ENCODE measurements at places on chromosomes 7 and 10. TPM values are rescaled to one million over a fixed set of nuclear protein-coding genes. Genes with fewer than 3 reads are reported as not detected.

AS3MT gene
- total RNA-seq, result 14.8 TPM

DNA sequence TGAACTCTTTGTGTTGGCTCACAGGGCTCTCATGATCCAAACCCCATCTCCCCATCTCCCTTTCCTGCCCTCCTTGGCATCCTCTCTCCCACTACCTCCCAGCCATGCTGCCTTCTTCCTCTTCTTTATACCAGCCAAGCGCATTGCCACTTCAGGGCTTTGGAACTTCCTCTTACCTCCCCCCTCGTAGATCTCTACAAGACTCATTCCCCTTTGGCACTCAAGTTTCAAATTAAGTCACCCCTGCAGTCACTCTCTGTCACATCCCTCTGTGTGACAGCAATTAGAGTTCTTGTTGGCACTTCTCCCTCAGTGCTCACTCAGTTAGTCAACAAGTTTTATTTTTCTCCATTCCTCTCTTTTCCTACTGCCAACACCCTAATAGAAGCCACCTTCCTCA, 20.8 kb upstream of the NRP1 start:
- H3K4me1 ChIP-seq, result peaks cover 16% of the 10 kb centered on the region
- no peak overlapping the region for H3K27ac ChIP-seq
- H3K36me3 ChIP-seq, result no peaks in the 10 kb centered on the region
- DNase-seq, result no peak
- H3K4me3 ChIP-seq, result no peak overlapping the region

- H3K36me3 ChIP-seq, result no peaks in the 10 kb centered on the region
- no peak for DNase-seq
- H3K27ac ChIP-seq, result no peak overlapping the region
- peaks cover 20% of the 10 kb centered on the region for H3K4me1 ChIP-seq
Observed at GRCh38 chr10:68111584-68111983, 2.3 kb downstream of the MYPN start.

CYP3A7 gene
- total RNA-seq, result not detected

GRCh38 chr7:52705768-52706167, 329.7 kb upstream of the POM121L12 start:
- DNase-seq, result no peak
- H3K36me3 ChIP-seq, result no peaks in the 10 kb centered on the region
- peaks cover 4% of the 10 kb centered on the region for H3K27me3 ChIP-seq
- H3K27ac ChIP-seq, result no peak overlapping the region
- no peak overlapping the region for H3K4me3 ChIP-seq
- H3K4me1 ChIP-seq, result no peaks in the 10 kb centered on the region

DNA sequence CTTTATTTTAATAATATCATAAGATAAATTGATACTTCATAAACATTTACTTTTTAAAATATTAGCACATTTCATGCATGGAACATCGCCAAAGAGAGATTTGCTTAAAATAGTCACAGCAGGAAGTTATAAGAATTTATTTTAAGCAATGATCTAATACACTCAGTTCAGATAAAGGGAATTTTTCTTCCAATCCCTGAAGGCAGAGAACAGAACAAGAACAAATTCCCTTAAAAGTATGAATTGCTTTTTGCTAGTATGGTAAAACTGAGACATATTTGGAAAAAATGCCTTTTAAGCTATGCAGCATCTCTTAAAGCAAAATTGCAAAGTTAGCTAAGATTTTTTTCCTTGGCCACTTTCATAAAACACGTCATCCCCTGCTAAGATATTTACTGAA, 91.0 kb downstream of the SEMA3D start:
- H3K36me3 ChIP-seq, result 0 out of 2 replicates have a peak, but pooled peaks cover 2% of the 10 kb centered on the region
- 0 out of 2 replicates have a peak, but pooled peaks cover 3% of the 10 kb centered on the region for H3K4me1 ChIP-seq
- H3K27ac ChIP-seq, result no peak overlapping the region
- H3K27me3 ChIP-seq, result no peaks in the 10 kb centered on the region
- no peak for DNase-seq

DNA sequence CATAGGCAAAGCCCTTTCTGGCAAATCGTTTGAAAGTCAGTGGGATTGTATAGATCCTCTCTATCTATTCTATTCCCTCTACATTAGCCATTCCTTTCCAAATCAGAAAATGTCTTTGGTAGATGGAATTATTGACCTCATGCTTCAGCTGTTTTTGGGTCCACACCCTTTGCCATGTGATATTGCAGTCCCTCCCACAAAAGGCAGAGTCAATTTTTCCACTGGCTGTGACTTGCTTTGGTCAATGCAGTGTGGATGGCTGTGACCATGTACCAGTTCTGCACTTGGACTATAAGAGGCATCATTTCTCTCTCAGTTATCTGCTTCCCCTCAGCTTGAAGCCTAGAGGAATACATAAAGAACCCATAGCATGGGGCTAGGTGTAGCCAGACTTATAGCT, 332.9 kb downstream of the PTEN start:
- no peaks in the 10 kb centered on the region for H3K4me1 ChIP-seq
- DNase-seq, result no peak
- H3K36me3 ChIP-seq, result no peaks in the 10 kb centered on the region
- no peak overlapping the region for H3K4me3 ChIP-seq
- no peak overlapping the region for H3K27ac ChIP-seq
- H3K27me3 ChIP-seq, result no peaks in the 10 kb centered on the region

DNA sequence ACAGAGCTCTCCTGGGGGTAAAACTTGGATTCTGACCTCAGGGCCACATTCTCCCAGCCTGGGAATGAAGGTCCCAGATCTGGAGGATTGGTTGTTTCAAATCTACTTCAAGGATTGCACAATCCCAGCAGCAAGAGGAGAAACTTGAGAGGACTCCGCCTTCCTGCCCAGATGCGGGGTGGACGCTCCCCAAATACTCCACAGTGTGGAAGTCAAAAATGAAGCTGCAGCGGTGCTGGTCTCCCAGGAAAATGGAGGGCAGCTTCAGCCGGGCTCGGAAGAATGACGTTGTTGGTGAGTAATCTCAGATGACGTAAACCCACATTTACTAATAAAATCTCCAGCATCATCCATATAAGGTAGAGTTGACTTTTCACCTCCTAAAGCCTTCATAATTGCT, 31.5 kb upstream of the PPP2R2D start:
- H3K27me3 ChIP-seq, result no peaks in the 10 kb centered on the region
- no peaks in the 10 kb centered on the region for H3K4me1 ChIP-seq
- H3K4me3 ChIP-seq, result no peak overlapping the region
- no peak overlapping the region for H3K27ac ChIP-seq
- DNase-seq, result no peak

- H3K36me3 ChIP-seq, result no peaks in the 10 kb centered on the region
- H3K4me3 ChIP-seq, result no peak overlapping the region
- no peaks in the 10 kb centered on the region for H3K27me3 ChIP-seq
- DNase-seq, result no peak
- H3K27ac ChIP-seq, result no peak overlapping the region
Observed at GRCh38 chr7:111866787-111867186, 304.5 kb upstream of the IMMP2L start.

LRIT1 gene
- total RNA-seq, result not detected

GIMAP4 gene
- total RNA-seq, result not detected

ZNF804B gene
- total RNA-seq, result 0.04 TPM

POLR2J2 gene
- total RNA-seq, result 1.6 TPM

DNA sequence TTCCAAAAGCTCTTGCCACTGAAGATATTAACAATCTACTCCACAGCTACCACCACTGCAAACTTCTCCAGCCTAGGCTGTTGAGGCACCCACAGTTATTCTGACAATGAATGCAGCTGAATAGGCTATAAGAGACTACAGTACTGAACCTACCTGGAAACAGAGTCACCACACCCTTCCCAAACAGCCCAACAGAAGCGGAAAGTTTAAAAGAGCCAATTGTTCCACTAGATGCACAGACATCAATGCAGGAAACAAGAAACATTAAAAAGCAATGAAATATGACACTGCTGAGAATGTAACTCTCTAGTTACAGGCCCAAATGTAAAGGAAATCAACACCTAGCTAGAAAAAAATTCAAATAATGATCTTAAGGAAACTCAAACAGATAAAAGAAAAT, 64.5 kb upstream of the PLA2G12B start:
- H3K36me3 ChIP-seq, result peaks cover 53% of the 10 kb centered on the region

ASB13 gene
- 1.3 TPM for total RNA-seq

DNA sequence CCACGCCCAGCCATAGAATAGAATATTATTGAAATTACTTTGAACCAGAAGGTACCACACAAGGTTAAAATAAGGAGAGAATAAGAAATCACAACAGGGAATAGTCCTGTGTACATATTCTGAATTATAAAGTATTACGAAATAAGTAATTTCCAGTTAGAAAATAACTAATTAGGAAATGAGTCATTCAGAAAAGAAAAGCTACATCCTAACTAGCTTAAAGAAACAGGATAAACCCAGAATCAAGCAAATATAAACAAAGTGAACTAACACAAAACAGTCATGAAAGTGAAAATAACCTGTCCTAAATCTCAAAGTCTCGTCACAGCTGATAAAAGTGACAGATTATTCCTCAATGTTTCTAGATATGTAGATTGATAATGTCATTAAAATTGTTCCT, 74.8 kb upstream of the NEBL start:
- no peaks in the 10 kb centered on the region for H3K4me1 ChIP-seq
- DNase-seq, result no peak
- no peak overlapping the region for H3K27ac ChIP-seq
- H3K4me3 ChIP-seq, result no peak overlapping the region
- no peaks in the 10 kb centered on the region for H3K27me3 ChIP-seq

GRB10 gene
- total RNA-seq, result 0.58 TPM

POM121C gene
- total RNA-seq, result 18.5 TPM

DNA sequence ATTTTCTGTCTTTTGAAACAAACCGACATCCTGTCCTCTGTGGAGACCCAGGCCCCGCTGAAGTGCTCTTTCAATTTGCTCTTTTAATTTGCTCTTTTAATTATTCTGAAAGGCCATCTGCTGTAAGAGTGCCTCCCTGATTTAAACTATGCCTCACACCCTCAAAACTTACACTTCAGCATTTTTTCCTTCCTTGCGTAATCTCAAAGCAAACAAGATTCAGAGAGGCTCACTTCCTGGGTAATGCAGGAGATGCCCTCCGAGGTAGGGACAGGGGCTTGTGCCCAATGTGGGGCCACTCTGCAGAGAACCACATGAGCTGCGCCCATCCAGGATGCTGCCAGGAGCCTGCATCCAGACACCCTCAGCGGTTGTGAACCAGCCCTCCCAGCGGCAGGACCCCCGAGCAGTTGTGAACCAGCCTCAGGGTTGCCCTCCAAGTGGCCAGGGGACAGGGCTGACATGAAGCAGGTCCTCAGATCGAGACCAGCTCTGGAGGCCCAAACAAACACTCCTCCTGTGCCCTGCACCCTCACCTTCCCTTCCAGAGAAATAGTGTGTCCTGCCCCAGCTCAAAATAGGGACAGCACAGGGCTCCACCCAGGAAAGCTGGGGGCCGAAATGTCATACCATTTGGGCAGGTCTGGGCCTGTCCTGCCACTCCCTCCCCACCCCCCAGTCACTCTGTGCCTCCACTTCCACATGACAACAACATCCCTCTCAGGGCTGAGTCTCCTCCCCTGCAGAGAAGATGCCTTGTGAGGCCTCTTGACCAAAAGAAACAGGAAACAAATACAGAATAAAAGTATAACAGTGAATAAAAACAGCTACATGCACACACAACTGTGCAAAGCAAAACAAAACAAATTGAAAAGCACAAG, 190.4 kb downstream of the PTPRN2 start:
- H3K27ac ChIP-seq, result no peak overlapping the region
- H3K4me1 ChIP-seq, result no peaks in the 10 kb centered on the region
- no peak for DNase-seq
- H3K36me3 ChIP-seq, result no peaks in the 10 kb centered on the region
- H3K4me3 ChIP-seq, result no peak overlapping the region

GRCh38 chr10:96860631-96861277, 28.7 kb downstream of the LCOR start:
- peaks cover 30% of the 10 kb centered on the region for H3K4me1 ChIP-seq
- no peaks in the 10 kb centered on the region for H3K27me3 ChIP-seq
- no peak overlapping the region for H3K4me3 ChIP-seq

DNA sequence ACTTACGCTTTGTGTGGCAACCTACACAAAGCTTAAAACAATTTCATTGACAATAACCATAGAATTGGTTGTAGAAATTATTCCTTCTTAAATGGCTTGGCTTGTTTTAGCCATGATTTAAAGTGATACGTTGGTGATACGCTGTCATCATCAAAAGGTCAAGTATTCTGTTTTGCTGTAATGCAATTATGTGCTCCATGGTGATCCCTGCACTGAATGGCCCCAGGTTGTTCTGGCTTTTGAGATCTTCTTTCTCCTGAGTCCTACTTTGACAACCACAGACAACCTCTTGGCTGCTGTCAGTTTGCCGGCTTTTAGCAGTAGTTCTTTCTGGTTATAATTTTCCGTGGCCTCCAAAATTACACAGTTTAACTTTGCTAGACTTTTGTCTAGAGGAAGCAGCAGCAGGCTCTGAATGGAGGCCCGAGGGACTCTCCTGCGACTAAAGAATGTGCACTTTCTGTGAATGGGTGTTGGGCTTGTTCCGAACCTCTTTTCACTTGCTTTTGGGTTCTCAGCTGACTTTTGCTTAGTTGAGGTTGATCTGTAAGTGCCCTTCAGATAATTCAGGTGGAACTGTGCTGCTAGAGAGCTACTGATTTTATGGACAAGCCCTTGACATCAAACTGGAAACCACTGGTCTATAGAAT, 104.7 kb downstream of the TMEM178B start:
- no peaks in the 10 kb centered on the region for H3K4me1 ChIP-seq
- no peak overlapping the region for H3K27ac ChIP-seq
- no peak overlapping the region for H3K4me3 ChIP-seq
- DNase-seq, result no peak
- H3K36me3 ChIP-seq, result no peaks in the 10 kb centered on the region

DNA sequence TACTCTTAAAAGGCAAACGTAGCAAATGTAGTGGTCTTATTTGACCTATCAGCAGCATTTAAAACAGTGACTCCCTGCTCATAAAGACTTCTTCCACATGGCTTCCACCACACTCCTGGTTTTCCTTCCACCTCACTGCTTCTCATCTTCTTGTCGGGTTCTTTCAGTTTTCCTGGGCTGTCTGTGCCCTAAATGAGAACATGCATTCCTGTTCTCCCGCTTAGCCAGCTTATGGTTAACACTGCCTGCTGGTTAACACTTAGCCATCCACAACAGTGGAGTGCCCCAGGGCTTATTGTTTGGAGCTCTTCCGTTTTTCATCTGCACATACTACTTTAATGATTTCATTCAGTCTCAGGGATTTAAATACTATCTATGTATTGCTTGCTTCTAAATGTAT, 34.3 kb upstream of the EXOC6 start:
- no peaks in the 10 kb centered on the region for H3K27me3 ChIP-seq
- no peaks in the 10 kb centered on the region for H3K4me1 ChIP-seq
- no peak overlapping the region for H3K27ac ChIP-seq
- no peaks in the 10 kb centered on the region for H3K36me3 ChIP-seq

NUTM2A gene
- total RNA-seq, result 0.30 TPM

- no peaks in the 10 kb centered on the region for H3K27me3 ChIP-seq
- no peak for DNase-seq
- no peaks in the 10 kb centered on the region for H3K4me1 ChIP-seq
- no peaks in the 10 kb centered on the region for H3K36me3 ChIP-seq
- H3K4me3 ChIP-seq, result no peak overlapping the region
Observed at GRCh38 chr10:66799474-66799873, 126.4 kb upstream of the LRRTM3 start.

GRCh38 chr7:2301511-2301863, 12.8 kb downstream of the SNX8 start:
- no peaks in the 10 kb centered on the region for H3K36me3 ChIP-seq
- H3K27ac ChIP-seq, result no peak overlapping the region
- H3K4me3 ChIP-seq, result no peak overlapping the region
- H3K4me1 ChIP-seq, result no peaks in the 10 kb centered on the region
- H3K27me3 ChIP-seq, result no peaks in the 10 kb centered on the region
- DNase-seq, result no peak

SLC18A3 gene
- not detected for total RNA-seq

GRCh38 chr10:100728928-100729861, 16.2 kb upstream of the PAX2 start:
- H3K36me3 ChIP-seq, result no peaks in the 10 kb centered on the region
- H3K27ac ChIP-seq, result no peak overlapping the region
- H3K27me3 ChIP-seq, result peaks cover 19% of the 10 kb centered on the region
- H3K4me1 ChIP-seq, result peaks cover 6% of the 10 kb centered on the region
- no peak for DNase-seq

Data from SJCRH30 (cell line).